ENCODE measurements at places on chromosomes 3 and 15.
A peak's percentile ranks its signal among the peaks of the same experiment; 100 is the strongest.

DNA sequence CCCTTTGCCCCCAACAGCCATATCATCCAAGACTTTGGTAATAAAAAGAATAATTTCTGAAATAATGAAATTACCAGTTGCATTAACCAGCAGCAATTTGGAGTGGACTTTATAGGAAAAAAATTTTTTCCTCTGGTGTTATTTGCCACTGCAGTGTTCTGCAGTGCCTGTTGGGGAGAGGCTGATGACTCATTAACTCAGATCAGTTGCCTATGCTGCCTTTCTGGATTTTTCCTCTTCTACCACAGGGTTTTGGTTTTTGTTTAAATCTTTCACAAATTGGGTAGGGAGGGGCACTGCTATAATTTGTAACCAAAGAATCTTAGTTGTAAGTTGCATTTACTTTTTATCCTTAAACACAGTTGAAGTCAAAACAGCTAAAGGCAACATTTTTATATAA is 22.7 kb downstream of the ATP6V1A start:
- DNase-seq: no peak

- no peak for DNase-seq
Measured at GRCh38 chr15:78162038-78162437, 12.9 kb downstream of the IDH3A start.

DNA sequence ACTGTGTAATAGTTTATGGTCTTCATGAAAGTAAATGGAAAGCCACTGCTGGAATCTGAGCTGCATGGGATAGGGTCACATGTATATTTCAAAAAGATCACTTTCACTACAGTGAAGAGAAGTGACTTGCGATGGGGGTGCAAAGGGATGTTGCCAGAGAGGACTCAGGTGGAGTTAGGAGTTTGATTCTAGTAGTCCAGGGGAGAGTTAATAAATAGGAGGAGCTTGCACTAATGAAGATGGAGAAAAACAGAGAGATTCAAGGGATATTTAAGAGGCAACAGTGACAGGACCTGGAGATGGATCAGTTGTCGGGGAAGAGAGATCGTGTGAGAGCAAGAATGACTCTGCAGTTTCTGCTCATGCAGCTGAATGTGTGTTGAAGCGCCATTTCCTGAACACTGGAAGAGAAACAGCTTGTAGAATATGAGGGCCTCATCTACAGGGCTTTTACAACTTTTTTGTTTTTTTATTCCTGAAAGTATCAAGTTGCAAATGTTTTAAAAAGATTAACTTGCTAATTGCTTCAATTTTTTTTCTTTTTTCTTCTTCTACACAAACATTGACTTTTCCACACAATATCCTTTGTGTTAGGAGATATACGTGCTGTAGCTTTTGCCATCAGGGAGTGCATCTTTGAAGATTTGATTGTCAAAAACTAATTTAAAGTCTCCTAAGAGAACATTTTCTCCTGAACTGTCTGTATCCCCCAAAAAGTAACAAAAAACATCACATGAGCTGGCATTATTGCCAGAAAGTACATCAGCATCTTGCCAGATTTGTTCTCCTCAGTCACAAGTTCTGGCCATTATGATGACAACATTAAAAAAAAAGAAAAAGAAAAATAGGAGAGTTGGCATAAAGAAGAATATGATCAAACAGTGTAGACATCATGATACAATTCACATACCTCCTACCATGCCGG is 37.5 kb downstream of the SETMAR start:
- DNase-seq: no peak

DNA sequence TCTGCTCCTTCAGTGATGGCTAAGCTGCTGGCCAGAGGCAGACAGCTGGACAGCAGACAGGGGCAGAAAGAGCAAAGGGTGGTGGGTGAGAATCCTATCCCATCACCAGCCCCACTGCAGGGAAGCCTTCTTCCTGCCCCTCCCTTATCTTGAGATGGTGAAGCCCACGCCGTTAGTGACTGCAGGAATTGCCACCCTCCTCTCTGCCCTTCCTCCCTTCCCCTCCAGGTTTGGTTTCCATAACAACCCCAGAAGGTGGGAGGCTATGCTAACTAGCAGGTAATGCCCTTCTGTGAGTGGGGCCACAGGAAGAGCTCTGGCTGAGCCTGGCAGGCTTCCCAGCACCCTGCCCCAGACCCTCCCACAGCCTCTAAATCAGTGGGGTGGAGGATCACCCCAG is 32.8 kb downstream of the SCN5A start:
- no peak for DNase-seq

DNA sequence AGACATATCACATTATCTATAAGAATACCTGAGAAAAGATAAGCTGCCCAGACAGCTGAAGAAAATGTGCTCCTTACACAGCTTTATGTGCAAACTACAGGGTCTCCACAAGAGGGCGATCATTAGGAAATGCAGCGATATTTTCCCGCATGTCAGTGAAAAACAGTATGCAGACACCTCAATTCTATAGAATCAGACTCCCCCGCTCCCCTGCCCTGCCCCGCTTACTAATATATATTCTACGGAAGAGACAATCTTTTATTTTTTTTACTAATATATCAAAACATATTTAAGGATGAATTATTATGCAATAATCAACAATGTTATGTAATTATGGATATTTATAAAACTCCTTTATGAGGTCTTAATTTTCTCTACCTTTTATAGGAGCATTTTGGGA is 681.3 kb downstream of the ROBO1 start:
- peak; percentile 5 for DNase-seq

DNA sequence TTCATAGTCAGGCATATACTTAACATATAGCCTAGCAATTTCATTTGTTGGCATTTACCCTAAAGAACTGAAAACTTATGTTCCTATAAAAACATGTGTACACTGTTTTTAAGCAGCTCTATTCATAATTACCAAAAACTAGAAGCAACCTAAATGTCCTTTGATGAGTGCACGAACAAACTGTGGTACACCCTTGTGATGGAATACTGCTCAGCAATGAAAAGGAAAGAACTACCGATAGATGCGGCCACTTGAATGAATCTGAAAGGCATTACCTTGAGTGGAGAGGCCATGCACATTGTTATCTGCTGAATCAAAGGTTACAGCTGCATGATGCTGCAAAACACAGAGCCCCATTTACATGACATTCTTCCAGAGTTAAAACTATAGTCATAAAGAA is 44.7 kb downstream of the CFAP92 start:
- DNase-seq: no peak

GRCh38 chr3:196440696-196441095 is 8.5 kb upstream of the UBXN7 start:
- no peak for DNase-seq

- no peak for DNase-seq
Measured at GRCh38 chr3:37054370-37054769, 61.1 kb downstream of the MLH1 start.

DNA sequence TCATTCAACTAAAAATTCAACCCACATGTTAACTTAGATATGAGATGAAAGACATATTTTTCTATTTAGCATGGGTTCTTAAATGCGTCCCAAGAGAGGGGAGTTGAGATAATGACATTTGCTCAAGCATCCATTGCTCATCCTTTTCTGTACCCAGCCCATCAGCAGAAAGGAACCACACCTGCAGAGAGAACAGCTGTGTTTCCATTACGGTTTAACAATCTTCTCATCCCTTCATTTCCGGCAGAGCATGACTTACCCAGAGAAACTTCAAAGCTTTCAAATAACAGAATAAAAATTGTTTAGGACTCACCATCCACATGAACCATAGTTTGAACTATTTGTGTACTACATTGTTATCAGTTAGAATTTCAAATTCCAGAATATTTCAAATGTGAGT is 113.1 kb downstream of the TGFBR2 start:
- no peak for DNase-seq

DNA sequence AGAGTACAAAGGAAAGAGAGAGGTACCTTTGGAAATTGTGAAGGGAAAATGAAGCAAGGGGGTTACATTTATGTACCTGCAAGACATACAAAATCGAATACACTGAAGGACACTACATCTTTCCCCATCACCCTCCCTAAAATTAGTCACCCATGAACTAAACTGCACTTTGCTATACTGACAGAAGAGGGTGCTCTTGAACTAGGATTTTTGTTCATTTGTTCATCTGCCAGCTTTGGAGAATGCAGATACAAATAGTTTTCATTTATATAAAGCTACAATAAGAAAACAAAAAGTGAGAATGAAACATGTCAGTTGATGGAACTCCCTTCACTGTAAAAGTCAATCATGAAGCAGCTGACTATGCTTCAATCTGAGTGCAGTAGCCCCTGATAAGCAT is 55.7 kb downstream of the PCCB start:
- DNase-seq: no peak

GRCh38 chr3:186277268-186277909 is 84.6 kb downstream of the DGKG start:
- DNase-seq: no peak

DNA sequence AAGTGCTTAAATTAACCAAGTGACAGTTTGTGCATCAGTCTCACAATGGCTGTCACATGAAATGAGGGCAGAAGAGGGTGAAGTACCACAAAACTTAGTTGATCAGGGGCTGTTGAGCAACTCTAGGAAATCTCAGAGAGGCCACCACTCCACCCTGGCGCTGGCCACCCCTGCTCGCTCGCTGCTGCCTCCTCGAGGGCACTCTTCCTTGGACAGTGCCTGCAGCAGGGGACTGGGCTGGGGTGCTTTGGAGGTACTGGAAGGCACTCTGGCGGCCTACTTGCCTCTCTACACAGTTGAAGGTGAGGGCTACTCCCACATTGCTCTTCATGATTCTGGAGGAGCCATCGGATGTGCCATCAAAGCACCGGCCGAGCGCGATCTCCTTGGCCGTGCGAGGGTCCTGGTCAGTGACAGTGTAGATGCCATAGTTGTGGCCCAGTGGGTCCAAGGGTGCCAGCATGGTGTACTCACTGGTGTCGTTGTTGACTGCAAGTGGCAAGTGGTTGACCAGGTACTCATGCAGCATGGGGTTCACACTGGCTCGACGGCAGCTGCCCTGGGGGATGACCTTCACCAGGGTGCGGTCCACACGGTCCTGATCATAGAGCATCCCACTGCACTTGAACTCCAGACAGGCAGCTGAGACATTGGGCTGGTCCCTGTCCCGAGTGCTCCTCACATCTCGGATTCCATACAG is 11.6 kb upstream of the CLPX start:
- no peak for DNase-seq

- DNase-seq: no peak
Measured at GRCh38 chr3:19183584-19183983, 35.3 kb downstream of the KCNH8 start.

DNA sequence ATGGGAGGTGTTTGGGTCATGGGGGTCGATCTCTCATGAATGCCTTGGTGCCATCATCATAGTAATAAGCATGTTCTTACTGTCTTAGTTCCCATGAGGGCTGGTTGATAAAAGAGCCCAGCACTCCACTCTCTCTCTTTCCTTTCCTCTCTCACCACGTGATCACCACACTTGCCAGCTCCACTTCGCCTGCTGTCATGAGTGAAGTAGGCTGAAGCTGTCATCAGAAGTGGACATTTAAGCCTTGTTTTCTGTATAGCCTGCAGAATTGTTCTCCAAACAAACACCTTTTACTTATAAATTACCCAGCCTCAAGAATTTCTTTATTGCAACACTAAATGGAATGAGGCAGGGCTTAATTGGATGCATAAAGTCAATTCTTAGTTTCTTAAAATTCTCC is 6.1 kb downstream of the OR5H1 start:
- no peak for DNase-seq

- DNase-seq: no peak
Measured at GRCh38 chr3:188539037-188539436, 385.1 kb downstream of the LPP start.

- DNase-seq: no peak
Measured at GRCh38 chr3:40324621-40325020, 15.1 kb downstream of the EIF1B start.

DNA sequence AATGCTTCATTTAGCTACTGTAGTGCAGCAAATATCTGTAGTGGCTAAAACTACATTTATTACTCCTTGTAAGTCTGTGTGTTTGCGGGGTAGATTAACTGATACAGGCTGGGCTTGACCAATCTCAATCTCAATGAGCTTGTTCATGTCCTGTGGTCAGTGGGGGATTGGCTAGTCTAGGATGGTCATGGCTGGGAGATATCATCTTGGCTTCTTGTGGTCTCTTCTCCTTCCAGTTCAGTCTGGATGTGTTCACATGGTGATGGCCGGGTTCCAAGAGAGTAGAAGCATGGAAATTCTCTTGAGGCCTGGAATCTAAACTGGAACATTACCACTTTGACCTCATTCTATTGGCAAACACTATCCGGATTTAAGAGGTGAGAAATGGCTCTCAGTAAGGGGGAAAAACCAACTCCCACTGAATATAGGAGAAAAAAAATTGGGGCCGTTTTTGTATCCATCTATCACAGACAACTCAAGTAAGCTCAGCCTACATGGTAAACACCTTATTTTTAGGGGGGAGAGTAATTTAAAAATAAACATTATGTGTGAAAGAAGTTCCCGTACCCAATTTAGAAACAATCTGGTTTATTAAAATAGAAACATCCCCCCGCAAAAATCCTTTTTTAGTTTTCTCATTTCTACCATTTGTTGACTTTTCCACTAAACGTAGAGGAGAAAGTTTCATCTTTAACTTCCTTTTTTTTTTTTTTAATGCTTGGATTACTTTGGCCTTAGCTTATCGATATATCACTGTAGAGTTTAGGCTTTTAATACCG is 284.9 kb upstream of the TBC1D5 start:
- no peak for DNase-seq

GRCh38 chr3:175898194-175898593 is 1039.1 kb downstream of the NAALADL2 start:
- no peak for DNase-seq

DNA sequence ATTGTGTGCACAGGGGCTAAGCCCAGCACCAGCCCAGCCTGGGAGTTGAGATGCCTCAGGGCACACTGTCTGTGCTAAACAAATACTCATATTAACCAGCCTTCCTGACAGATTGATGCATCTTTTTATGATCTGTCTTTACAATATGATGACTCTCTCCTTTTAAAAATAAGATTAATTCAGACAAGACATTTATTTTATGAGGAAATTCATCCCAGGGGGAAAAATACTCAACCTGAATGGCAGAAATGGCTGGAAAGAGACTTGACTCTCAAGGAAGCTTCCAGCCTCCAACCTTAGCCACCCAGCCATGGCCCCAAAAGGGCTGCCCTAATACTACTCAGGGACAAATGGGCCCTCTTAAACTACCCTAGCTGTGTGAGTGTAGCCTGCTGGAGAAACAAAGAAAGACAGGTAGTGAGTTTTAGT is 46.9 kb downstream of the NOX5 start:
- no peak for DNase-seq

DNA sequence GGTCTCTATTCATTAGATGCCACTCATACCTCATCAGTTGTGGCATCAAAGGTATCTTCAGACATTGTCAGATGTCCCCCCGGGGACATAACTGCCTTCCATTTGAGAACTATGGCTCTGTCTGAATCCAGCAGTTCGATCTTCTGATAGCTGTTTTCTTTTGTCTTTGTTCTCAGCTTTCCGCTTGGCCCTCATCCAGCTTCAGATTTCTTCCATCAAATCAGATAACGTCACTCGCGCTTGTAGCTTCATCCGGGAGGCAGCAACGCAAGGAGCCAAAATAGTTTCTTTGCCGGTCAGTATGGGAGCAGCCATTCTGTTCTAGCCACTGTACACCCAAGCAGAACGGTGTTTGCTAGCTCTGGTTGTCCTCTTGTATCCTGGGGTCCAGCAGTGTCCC is 4.4 kb downstream of the NIT2 start:
- DNase-seq: no peak
